Cardiac atrium fibroblast (primary cell): ENCODE measurements at places on chromosomes 2 and 18. TPM values are rescaled to one million over a fixed set of nuclear protein-coding genes. Genes with fewer than 3 reads are reported as not detected.

CFAP53 gene
- not detected in 2 replicates for total RNA-seq

SERPINB10 gene
- not detected in 2 replicates for total RNA-seq

CLEC4F gene
- total RNA-seq: not detected in 2 replicates

GFPT1 gene
- 32.5 and 38.6 TPM in 2 replicates for total RNA-seq

COL4A3 gene
- 3.1 and 3.2 TPM in 2 replicates for total RNA-seq

GALNT3 gene
- total RNA-seq: not detected in 2 replicates

TMEM17 gene
- total RNA-seq: 1.4 and 1.5 TPM in 2 replicates

RHBDD1 gene
- 7.0 and 9.7 TPM in 2 replicates for total RNA-seq

ZNF521 gene
- 1.8 and 2.9 TPM in 2 replicates for total RNA-seq

GLB1L gene
- total RNA-seq: 4.7 and 14.8 TPM in 2 replicates

ATP6V1C2 gene
- not detected in 2 replicates for total RNA-seq

CCNYL1 gene
- total RNA-seq: 22.6 and 48.4 TPM in 2 replicates

CFAP221 gene
- 0.16 TPM in 1 of 2 replicates, not detected in the other for total RNA-seq

CHRNG gene
- not detected in 2 replicates for total RNA-seq

CNNM3 gene
- total RNA-seq: 3.6 and 3.8 TPM in 2 replicates

SULT1C4 gene
- 0.16 TPM in 1 of 2 replicates, not detected in the other for total RNA-seq

MAPRE2 gene
- total RNA-seq: 20.6 and 22.0 TPM in 2 replicates

SERPINB7 gene
- total RNA-seq: not detected in 2 replicates

TMEFF2 gene
- total RNA-seq: 0.16 TPM in 1 of 2 replicates, not detected in the other

MGAT5 gene
- 25.8 and 62.7 TPM in 2 replicates for total RNA-seq

RIT2 gene
- total RNA-seq: not detected in 2 replicates

ERICH2 gene
- not detected in 2 replicates for total RNA-seq

DNAJC5G gene
- not detected in 2 replicates for total RNA-seq

ARHGAP25 gene
- 4.3 and 6.5 TPM in 2 replicates for total RNA-seq

LRP1B gene
- under 0.01 and 0.18 TPM in 2 replicates for total RNA-seq

ALPG gene
- total RNA-seq: not detected in 2 replicates

VWA3B gene
- not detected in 2 replicates for total RNA-seq

TNFRSF11A gene
- 0.72 and 2.4 TPM in 2 replicates for total RNA-seq

TLX2 gene
- not detected in 2 replicates for total RNA-seq

IL36G gene
- not detected in 2 replicates for total RNA-seq

PSMD1 gene
- 63.0 and 73.4 TPM in 2 replicates for total RNA-seq

GBX2 gene
- not detected in 2 replicates for total RNA-seq

PLGLB2 gene
- 2.3 TPM in 1 of 2 replicates, not detected in the other for total RNA-seq

PPP1R1C gene
- not detected in 2 replicates for total RNA-seq

PER2 gene
- 2.9 and 3.2 TPM in 2 replicates for total RNA-seq

TDRD15 gene
- not detected in 2 replicates for total RNA-seq

SLC35F6 gene
- 36.8 and 50.4 TPM in 2 replicates for total RNA-seq

VRK2 gene
- 9.0 and 14.1 TPM in 2 replicates for total RNA-seq

PTMA gene
- total RNA-seq: 411 and 435 TPM in 2 replicates

POTEJ gene
- total RNA-seq: not detected in 2 replicates

MFF gene
- total RNA-seq: 117 and 126 TPM in 2 replicates

RPE gene
- total RNA-seq: 60.1 and 97.7 TPM in 2 replicates

GALNT1 gene
- 74.7 and 95.4 TPM in 2 replicates for total RNA-seq

CCDC93 gene
- 9.4 and 15.3 TPM in 2 replicates for total RNA-seq

MYO7B gene
- 0.18 TPM in 1 of 2 replicates, not detected in the other for total RNA-seq

ANO7 gene
- total RNA-seq: 1.6 and 2.0 TPM in 2 replicates

DYNAP gene
- not detected in 2 replicates for total RNA-seq

PRPF40A gene
- 54.8 and 60.8 TPM in 2 replicates for total RNA-seq

AKAIN1 gene
- total RNA-seq: not detected in 2 replicates

LOXHD1 gene
- total RNA-seq: not detected in 2 replicates

CENPA gene
- total RNA-seq: 1.6 and 3.6 TPM in 2 replicates
